ENCODE measurements at places on chromosomes 3 and 15. TPM values are rescaled to one million over a fixed set of nuclear protein-coding genes. Genes with fewer than 3 reads are reported as not detected.

DNA sequence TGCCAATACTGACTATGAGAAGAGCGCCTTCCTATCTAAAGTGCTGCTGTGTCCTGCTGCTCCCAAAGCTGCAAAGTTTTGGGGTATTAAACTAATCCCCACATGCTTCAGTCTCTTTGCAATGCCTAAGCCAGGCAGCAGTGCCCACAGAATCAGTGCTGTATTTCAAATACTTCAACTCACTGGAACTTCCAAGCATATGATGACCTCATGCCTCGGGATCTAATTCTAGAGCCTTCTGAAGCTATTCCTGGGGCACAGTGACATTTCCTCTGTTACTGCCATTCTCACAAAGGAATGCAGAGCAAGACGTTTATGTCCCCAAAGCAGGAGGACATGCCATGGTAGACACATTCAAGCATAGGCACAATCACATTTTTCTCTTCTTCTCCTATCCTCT is 78.5 kb downstream of the CD200 start:
- DNase-seq: no peak

- DNase-seq: no peak
Observed at GRCh38 chr3:39138804-39139415, 14.5 kb downstream of the CSRNP1 start.

GRCh38 chr15:83943043-83943442 is 289.1 kb downstream of the ADAMTSL3 start:
- no peak for DNase-seq

GRCh38 chr3:128775906-128776542 is 50.0 kb downstream of the RAB7A start:
- DNase-seq: no peak

DNA sequence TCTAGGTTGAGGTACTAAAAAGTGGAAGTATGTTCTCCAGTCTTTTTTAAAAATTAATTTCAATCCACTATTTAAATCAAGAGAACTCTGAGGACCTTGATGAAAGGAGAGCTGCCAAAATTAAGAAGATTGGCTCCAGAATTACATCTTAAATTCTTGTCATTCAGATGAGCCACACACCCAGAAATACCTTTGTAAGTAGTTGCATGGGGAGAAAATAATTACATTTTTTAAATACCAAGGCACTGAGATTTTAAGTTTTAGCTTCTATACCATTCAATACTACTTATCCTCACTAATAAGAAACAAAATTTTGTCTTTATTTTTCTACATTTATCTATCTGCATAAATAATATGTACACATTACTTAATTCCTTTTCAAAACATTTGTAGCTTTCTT is 1132.8 kb downstream of the OTOL1 start:
- no peak for DNase-seq

DNA sequence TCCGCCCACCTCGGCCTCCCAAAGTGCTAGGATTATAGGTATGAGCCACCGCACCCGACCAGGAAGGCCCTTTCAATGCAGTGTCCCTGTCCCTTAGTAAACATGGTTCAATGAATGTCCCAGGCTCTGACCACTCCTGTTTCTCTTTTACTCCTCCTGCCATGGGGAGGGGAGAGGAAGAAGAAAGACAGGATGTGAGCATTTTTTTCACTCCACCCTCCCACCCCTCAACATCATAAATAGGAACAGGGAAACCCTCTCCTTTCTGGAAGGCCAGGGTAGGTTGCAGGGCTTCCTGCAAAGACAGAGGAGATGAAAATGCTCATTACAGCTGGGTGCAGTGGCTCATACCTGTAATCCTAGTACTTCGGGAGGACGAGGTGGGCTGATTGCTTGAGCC is 7.5 kb upstream of the TATDN2 start:
- no peak for DNase-seq

GRCh38 chr3:37499061-37499785 is 324.8 kb upstream of the LRRFIP2 start:
- DNase-seq: no peak

- DNase-seq: peak; percentile 71
Observed at GRCh38 chr15:55526559-55527036, 18.6 kb upstream of the DNAAF4 start.

DNA sequence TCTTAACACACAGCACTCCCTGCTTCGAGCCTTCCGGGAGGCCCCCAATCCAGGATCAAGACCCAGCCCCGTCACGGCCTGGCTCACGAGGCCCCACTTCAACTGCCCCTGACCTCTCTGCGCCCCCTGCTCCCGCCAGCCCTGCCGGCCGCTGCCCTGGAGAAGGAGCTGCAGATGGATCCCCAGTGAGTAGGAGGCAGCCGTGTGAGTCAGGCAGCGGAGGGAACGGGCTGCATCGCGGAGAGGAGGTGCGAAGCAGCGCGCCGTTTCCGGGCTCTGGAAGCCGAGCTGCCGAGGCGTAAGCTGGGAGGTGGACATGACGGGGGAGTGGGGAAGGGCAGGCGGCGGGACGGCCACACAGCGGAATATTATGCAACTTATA is 133.4 kb downstream of the TPRA1 start:
- DNase-seq: no peak

Gene SETD2
- 9.5 TPM for total RNA-seq

All from H4 (cell line).